ENCODE measurements at places on chromosomes 4 and X.

DNA sequence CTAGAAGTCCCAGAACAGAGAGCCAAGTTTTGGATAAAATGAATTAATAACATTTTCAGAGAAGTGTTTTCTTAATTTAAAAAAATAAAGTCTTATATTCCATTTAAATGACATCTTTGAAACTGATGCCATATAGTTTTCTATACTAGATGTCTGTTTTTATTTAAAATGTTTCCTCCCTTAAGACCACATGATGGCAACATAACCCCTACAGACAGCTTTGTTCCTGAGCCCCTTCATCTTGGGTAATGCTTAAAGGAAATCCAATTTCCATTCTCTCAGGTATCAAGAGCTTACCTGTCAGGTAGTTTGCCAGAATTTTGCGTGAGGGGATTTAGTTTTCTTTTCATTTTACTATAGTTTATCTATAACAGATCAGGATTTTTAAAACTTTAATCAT is 181.4 kb upstream of the UGT8 start:
- no peak overlapping the region for H3K4me3 ChIP-seq
- DNase-seq: no peak
- no peak overlapping the region for H3K27ac ChIP-seq
- no peaks in the 10 kb centered on the region for H3K4me1 ChIP-seq
- H3K27me3 ChIP-seq: no peaks in the 10 kb centered on the region
- H3K36me3 ChIP-seq: no peaks in the 10 kb centered on the region

GRCh38 chr4:37737466-37737865 is 51.3 kb upstream of the RELL1 start:
- no peaks in the 10 kb centered on the region for H3K27me3 ChIP-seq
- no peak overlapping the region for H3K4me3 ChIP-seq
- H3K36me3 ChIP-seq: no peaks in the 10 kb centered on the region
- no peak for DNase-seq

GRCh38 chr4:150235808-150236271 is 157.6 kb downstream of the DCLK2 start:
- H3K4me3 ChIP-seq: no peak overlapping the region
- H3K36me3 ChIP-seq: peaks cover 8% of the 10 kb centered on the region
- DNase-seq: no peak
- no peaks in the 10 kb centered on the region for H3K27me3 ChIP-seq
- peaks cover 2% of the 10 kb centered on the region for H3K4me1 ChIP-seq

DNA sequence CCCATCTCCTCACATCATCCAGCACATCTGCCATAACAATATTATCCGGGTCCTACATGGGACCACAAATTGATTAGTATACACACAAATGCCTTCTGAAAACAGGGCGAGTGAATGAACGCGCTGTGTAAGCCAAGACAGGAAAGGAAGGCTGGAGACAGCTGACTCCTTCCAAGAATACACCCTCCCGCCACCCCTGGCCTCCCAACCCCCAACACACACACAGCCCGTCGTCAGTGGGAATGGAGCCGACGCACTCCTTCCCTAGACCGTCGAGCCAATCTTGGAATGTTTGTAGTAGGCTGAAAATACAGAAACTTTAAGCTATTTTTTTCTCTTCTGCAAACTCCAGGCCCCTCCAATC is 319 bp upstream of the MAGEH1 start:
- no peaks in the 10 kb centered on the region for H3K36me3 ChIP-seq
- H3K27ac ChIP-seq: peak overlapping the region; percentile 89
- H3K27me3 ChIP-seq: no peaks in the 10 kb centered on the region
- peaks cover 4% of the 10 kb centered on the region for H3K4me1 ChIP-seq
- no peak for DNase-seq
- peak overlapping the region; percentile 86 for H3K4me3 ChIP-seq

DNA sequence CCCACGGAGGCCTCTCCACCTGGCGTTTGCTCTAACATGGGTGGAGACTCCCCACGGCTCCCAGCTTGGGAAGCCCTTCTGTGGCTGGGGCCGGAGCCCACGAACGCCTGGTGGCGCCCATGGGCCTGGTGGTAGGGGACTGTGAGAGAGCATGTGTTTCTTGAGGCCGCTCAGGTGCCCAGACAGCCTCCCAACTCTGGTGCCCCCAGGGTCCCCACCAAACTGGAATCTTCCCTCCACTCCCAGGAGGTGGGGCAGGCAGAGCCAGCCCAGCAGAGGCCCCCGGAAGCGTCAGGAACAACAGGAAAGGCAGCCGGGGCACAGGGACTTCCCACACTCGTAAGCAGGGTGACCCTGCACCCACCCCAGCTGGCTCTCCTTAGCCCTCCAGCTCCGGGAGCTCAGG is 33.3 kb upstream of the FGFR3 start:
- no peaks in the 10 kb centered on the region for H3K36me3 ChIP-seq
- H3K27me3 ChIP-seq: no peaks in the 10 kb centered on the region
- peaks cover 27% of the 10 kb centered on the region for H3K4me1 ChIP-seq
- no peak overlapping the region for H3K4me3 ChIP-seq
- H3K27ac ChIP-seq: no peak overlapping the region
- DNase-seq: no peak

DNA sequence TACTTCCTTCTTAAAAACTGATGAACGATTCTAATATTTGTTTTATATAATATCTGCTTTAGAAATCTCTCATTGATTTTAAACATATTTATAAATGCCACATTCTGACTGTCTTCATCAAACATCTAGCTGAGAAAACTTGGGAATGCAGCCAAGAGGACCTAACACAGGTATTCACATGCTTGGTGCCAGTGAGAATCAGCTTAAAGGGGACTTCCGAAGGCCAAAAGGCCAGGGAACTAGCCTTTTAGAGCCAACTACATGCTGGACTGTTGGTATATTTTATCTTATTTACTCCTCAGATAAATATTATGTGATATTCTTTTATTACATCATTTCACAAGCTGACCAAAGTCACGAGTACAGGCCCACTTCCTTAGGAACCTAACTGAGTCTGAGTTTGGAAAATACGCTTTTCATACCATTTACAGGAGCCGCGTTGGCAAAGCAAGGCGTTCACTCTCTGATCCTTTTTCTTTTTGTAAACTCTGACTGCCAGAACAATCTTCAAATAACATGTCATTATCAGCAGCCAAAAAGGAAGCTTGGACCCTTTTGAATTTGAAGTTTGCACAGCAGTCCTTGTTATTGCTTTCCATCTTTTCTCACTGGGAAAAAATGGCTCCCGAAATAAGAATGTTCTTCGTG is 41.1 kb upstream of the PDLIM3 start:
- no peak overlapping the region for H3K4me3 ChIP-seq
- no peaks in the 10 kb centered on the region for H3K27me3 ChIP-seq
- H3K36me3 ChIP-seq: no peaks in the 10 kb centered on the region
- DNase-seq: no peak

- no peaks in the 10 kb centered on the region for H3K4me1 ChIP-seq
- H3K27ac ChIP-seq: no peak overlapping the region
- H3K36me3 ChIP-seq: no peaks in the 10 kb centered on the region
- no peak overlapping the region for H3K4me3 ChIP-seq
Measured at GRCh38 chr4:167613381-167613780, 379.1 kb upstream of the SPOCK3 start.

DNA sequence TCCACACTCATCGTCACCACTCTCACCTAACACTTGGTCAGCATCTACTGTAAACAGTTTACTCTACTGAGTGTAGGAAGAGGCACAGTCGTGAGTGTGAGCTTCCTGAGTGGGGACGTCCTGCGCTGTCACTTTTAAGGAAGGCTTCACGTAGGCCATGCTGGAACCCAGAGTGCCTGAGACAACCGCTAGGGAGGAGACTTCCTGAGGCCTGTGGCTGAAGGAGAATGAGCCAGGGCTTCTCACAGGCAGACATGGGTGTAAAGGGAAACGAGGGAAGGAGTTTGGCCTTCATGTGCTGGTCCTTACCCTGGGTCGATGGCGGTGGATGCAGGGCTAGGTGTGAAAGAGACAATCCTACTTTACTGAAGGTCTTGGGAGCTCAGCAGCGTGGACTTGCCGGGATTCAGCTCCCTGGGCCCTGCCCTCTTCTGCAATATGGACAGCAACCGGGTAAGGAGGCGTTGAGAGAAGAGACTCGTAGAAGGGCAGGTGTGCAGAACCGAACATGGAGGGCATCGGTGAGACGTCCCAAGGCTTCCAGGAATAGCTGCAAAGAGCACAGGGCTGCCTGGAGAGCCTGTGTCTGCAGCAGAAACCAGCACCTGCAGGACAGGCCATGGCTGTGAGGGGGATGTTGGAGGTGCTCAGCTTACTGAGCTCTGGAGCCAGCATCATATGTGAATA is 48.7 kb upstream of the TLR3 start:
- H3K27ac ChIP-seq: no peak overlapping the region
- no peaks in the 10 kb centered on the region for H3K36me3 ChIP-seq
- no peak for DNase-seq
- H3K27me3 ChIP-seq: no peaks in the 10 kb centered on the region
- H3K4me1 ChIP-seq: no peaks in the 10 kb centered on the region

GRCh38 chr4:107693132-107693531 is 26.9 kb downstream of the PAPSS1 start:
- H3K36me3 ChIP-seq: no peaks in the 10 kb centered on the region
- no peak overlapping the region for H3K27ac ChIP-seq
- H3K4me3 ChIP-seq: no peak overlapping the region
- no peaks in the 10 kb centered on the region for H3K4me1 ChIP-seq
- no peaks in the 10 kb centered on the region for H3K27me3 ChIP-seq

DNA sequence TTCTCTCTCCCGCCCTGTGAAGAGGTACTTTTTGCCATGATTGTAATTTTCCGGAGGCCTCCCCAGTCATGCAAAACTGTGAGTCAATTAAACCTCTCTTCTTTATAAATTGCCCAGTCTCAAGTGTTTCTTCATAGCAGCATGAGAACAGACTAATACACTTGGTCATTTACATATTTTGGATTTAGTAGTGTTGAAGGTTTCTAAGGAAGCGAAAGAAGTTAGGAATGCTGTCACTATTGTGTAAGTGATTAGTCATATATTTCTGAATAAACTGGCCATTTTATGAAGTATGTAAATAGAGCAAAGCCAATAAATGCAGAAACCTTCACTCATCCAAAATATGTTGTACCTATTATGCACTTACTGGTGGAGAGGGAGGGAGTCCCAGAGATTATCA is 34.4 kb upstream of the GK2 start:
- H3K27me3 ChIP-seq: no peaks in the 10 kb centered on the region
- H3K4me3 ChIP-seq: no peak overlapping the region
- H3K36me3 ChIP-seq: no peaks in the 10 kb centered on the region

DNA sequence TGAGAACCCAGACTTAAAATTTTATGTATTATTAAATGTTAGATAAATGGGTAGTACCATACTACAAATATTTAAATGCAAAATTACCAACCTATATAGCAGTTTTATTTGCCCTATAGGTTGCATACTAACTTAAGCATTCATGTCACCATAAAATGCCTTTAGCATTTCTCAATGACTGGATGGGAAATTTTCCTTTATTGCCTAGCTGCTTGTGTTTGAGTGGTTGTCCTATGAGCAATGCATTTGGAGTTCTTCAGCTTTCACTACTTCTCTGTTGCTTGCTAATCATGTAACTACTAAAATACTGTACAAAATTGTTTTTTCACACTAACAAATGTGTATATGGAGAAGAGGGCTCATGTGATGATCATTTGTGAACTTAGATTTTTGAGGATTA is 44.2 kb upstream of the CEP135 start:
- no peak for DNase-seq
- no peaks in the 10 kb centered on the region for H3K27me3 ChIP-seq
- H3K27ac ChIP-seq: no peak overlapping the region
- H3K4me3 ChIP-seq: no peak overlapping the region

Data from heart right ventricle (tissue), 16 donors.